ENCODE measurements at places on chromosomes 6 and 20. TPM values are rescaled to one million over a fixed set of nuclear protein-coding genes. Genes with fewer than 3 reads are reported as not detected.

- no peaks in the 10 kb centered on the region for H3K36me3 ChIP-seq
These were observed 246.1 kb upstream of the RIN2 start for GRCh38 chr20:19511931-19512330.

GRCh38 chr6:126170978-126171382, 168.9 kb upstream of the CENPW start:
- H3K4me1 ChIP-seq, result peaks cover 9% of the 10 kb centered on the region
- H3K36me3 ChIP-seq, result no peaks in the 10 kb centered on the region

DNA sequence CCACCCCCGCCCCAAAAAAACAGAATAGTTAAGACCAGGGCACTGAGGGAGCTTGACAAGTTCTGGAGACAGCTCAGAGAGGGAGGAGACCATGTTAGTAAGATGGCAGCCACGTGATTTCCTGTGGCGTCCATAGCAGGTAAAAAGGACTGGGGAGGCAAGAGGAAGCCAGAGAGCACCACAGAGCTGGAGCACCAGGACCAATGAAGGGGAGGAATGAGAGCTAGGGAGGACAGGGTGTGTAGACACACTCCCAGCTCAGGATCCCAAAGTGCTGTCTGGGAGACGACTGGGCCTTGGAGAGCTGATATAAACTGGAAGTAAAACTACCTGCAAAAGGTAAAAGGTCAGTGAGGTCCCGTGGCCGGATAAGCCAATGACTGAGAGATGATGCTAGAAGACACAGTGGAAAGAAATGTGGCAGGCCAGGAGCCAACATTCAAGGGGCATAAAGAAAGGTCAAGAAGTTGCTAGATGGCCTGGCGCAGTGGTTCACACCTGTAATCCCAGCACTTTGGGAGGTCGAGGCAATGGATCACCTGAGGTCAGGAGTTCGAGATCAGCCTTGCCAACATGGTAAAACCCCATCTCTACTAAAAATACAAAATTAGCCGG, 39.0 kb downstream of the SLC23A2 start:
- no peak overlapping the region for H3K27ac ChIP-seq
- DNase-seq, result no peak
- 0 out of 2 replicates have a peak, but pooled peaks cover 1% of the 10 kb centered on the region for H3K36me3 ChIP-seq
- no peak overlapping the region for H3K4me3 ChIP-seq
- H3K27me3 ChIP-seq, result no peaks in the 10 kb centered on the region

DNA sequence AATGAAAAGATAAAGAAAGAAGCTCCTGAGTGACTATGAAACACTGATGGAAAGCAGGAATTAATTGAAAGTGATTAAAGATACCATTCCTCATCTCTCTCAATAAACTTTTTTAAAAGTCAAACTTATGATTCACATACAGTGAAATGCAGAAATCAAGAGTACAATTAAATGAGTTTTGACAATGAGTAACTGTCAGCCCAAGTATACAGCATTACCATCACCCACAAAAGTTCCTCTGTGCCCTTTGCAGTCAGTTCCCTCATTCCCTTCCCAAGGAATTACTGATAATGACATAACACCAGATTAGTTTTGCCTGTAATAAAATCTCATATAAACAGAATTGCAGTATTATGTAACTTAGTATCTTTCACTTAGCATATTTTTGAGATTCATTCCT, 44.5 kb downstream of the ATG5 start:
- H3K36me3 ChIP-seq, result peaks cover 12% of the 10 kb centered on the region
- no peak overlapping the region for H3K4me3 ChIP-seq
- no peak overlapping the region for H3K27ac ChIP-seq
- no peak for DNase-seq
- no peaks in the 10 kb centered on the region for H3K4me1 ChIP-seq

- H3K36me3 ChIP-seq, result no peaks in the 10 kb centered on the region
- no peak overlapping the region for H3K4me3 ChIP-seq
- no peak overlapping the region for H3K27ac ChIP-seq
- no peaks in the 10 kb centered on the region for H3K27me3 ChIP-seq
These were observed 26.7 kb downstream of the KAT14 start for GRCh38 chr20:18164356-18164755.

GRCh38 chr6:45699663-45700062, 316.0 kb downstream of the CLIC5 start:
- no peaks in the 10 kb centered on the region for H3K36me3 ChIP-seq
- H3K4me3 ChIP-seq, result no peak overlapping the region
- no peaks in the 10 kb centered on the region for H3K27me3 ChIP-seq
- H3K4me1 ChIP-seq, result peaks cover 40% of the 10 kb centered on the region
- no peak for DNase-seq

- no peaks in the 10 kb centered on the region for H3K27me3 ChIP-seq
- H3K36me3 ChIP-seq, result no peaks in the 10 kb centered on the region
- DNase-seq, result no peak
- H3K4me1 ChIP-seq, result 0 out of 2 replicates have a peak, but pooled peaks cover 9% of the 10 kb centered on the region
These were observed 79.9 kb downstream of the BMP6 start for GRCh38 chr6:7805850-7806214.

GRCh38 chr6:87095087-87095509, at the start of gene CGA:
Gene CGA, minus strand, starts transcription at chr6:87095106. Its CDS starts 6,906 bp downstream, at chr6:87088200.
- no peaks in the 10 kb centered on the region for H3K36me3 ChIP-seq
- no peaks in the 10 kb centered on the region for H3K4me1 ChIP-seq
- H3K27me3 ChIP-seq, result no peaks in the 10 kb centered on the region
- H3K4me3 ChIP-seq, result no peak within 1 kb of the TSS

GRCh38 chr6:115770851-115771250, 289.8 kb downstream of the FRK start:
- H3K4me1 ChIP-seq, result no peaks in the 10 kb centered on the region
- H3K27ac ChIP-seq, result no peak overlapping the region
- DNase-seq, result no peak
- no peaks in the 10 kb centered on the region for H3K36me3 ChIP-seq

SLC22A2 gene
- total RNA-seq, result not detected

TAGAP gene
- total RNA-seq, result not detected

SPTLC3 gene
- total RNA-seq, result 8.5 TPM

PSORS1C2 gene
- not detected for total RNA-seq

PRR18 gene
- total RNA-seq, result not detected

Data from PC-9 (cell line).